ENCODE measurements at places on chromosomes 4 and X.

DNA sequence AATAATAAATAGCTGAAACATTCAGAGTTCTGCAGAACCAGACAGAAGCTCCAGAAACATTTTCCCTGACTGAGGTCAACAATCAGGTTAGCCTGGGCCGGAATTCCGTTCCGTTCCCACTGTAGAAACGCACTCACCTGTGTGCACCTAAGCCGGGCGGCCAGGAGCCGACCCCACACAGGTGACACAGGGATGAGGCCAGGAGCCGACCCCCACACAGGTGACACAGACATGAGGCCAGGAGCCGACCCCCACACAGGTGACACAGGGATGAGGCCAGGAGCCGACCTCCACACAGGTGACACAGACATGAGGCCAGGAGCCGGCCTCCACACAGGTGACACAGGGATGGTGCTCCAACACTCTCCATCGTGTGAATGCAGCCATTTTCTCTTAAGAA is 21.9 kb downstream of the FAT1 start:
- DNase-seq, result no peak

GRCh38 chr4:150302553-150302952 is 224.3 kb downstream of the DCLK2 start:
- no peak for DNase-seq

- DNase-seq, result no peak
These were observed 58.9 kb downstream of the MTMR1 start for GRCh38 chrX:150752124-150752523.

GRCh38 chr4:140151699-140152012 is 2.3 kb downstream of the MAML3 start:
- peak; percentile 88 for DNase-seq

DNA sequence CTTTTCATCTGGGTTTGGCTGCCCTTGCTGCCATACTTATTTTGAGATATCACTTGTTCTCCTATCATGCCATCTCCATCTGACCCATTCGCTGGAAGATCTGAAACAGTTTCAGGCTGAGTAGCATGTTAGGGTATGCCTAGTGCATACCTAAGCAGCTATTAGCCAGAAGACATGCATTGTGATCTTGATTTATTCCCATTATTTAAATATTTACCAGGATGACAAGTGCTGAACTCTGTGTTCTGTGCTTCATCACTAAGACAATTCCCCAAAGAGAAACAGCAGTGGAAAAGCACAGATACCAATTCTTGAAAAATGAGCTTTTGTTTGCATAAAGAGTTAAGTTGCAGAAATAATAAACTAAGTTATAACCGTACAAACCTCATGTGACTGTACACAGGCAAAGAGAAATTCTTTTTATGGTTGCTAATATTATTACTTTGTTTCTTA is 271.0 kb upstream of the ARSJ start:
- DNase-seq, result no peak

DNA sequence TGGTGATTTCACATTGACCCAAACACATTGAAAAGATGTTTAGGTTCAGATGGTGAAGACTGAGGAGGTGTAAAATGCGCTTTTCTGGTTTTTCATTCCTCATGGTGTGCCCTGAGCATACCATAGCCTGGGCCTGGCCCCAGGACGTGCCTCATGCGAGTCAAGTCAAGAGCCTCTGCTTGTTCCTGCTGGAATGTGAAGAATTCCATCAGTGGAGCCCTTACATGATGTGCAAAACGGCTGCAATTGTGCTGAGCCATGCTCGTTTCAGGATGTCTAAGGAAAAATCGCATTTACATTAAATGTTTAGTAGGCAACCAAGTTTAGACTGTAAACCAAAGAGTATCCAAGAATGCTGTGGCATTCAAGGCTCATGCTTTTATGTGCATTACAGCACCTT is 34.9 kb downstream of the GYG2 start:
- no peak for DNase-seq

DNA sequence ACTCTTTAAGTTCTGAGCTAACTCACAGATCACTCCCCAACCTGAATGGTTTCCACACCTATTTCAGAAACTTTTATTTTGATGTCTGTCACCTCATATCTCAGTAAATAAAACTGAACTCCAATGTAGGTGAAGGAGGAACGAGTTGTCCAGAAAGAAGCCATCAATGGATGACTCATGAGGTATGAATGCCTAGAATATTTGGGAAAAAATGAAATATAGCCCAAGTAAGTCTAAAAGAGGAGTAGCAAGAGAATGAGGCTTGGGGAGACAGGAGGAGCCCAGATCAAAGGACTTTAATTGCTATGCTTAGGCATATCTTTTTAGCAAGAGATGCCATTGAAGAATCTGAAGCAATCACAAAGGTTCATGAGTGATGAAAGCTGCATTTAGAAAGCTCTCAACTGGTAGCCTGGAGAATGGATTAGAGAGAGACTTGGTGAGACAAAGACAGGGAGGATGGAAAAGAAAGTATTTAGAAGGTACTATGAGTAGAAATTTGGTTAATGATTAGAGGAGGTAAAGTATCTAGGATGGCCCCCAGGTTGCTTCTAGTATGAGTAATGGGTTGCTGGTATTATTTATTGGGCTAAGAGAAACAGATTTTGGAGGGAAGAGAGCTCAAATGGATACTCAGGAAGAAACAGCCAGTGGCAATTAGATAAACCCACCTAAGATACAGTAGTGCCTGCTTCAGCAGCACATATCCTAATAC is 39.4 kb downstream of the NOCT start:
- no peak for DNase-seq

- no peak for DNase-seq
These were observed 7.1 kb downstream of the ARHGEF6 start for GRCh38 chrX:136773648-136774047.

GRCh38 chrX:103310555-103311398 is at the start of gene BEX2:
Gene BEX2, minus strand, starts transcription at chrX:103310990. Its CDS starts 1,014 bp downstream, at chrX:103309976.
- DNase-seq, result peak; percentile 91

- DNase-seq, result no peak
These were observed 28.1 kb downstream of the MCUB start for GRCh38 chr4:109588176-109588575.

- DNase-seq, result no peak
These were observed 81.1 kb upstream of the AADAT start for GRCh38 chr4:170170861-170171260.

- DNase-seq, result no peak
These were observed 74.8 kb downstream of the POLA1 start for GRCh38 chrX:24768556-24768955.

DNA sequence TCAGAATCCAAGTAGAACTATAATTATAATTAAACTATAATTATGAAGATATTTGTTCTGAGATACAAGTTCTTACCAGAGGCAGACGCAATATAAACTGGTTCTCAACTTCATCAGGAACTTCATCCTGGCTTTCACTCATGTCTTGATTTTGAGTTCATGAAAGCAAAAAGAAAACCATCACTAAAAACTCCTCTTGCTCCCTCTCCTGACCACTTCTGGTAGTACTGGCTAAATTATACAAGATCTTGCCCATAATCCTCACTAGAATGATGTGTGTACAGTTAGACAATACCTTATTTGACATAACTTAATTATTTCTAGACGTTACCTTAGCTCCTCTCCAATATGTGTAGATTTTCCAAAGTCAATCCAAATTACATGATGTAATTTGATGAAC is 3.7 kb downstream of the TAF7L start:
- DNase-seq, result peak; percentile 48

DNA sequence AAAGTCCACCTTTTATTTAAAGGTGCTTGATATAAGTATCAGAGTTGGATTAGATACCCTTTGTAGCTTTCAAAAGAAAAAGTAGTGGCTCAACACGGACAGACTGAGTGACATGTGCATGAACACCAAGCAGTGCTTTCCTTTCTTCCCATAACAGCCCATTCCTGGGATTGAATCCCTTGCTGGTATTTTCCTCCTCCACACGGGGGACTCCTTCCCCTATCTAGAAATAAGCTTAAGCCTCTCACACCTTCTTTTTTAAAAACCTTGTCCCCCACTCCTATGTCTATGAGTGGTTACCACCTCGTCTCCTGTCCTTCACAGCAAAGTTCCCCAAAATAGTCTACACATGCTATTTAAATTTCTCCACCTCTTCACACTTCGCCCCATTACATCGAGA is 5.1 kb downstream of the AP1S2 start:
- DNase-seq, result peak; percentile 49

- DNase-seq, result no peak
These were observed 120.0 kb downstream of the RAB28 start for GRCh38 chr4:13364172-13364571.

- no peak for DNase-seq
These were observed 116.3 kb downstream of the GALNTL6 start for GRCh38 chr4:171929477-171929876.

GRCh38 chr4:8769645-8770517 is 101.8 kb downstream of the HMX1 start:
- no peak for DNase-seq

DNA sequence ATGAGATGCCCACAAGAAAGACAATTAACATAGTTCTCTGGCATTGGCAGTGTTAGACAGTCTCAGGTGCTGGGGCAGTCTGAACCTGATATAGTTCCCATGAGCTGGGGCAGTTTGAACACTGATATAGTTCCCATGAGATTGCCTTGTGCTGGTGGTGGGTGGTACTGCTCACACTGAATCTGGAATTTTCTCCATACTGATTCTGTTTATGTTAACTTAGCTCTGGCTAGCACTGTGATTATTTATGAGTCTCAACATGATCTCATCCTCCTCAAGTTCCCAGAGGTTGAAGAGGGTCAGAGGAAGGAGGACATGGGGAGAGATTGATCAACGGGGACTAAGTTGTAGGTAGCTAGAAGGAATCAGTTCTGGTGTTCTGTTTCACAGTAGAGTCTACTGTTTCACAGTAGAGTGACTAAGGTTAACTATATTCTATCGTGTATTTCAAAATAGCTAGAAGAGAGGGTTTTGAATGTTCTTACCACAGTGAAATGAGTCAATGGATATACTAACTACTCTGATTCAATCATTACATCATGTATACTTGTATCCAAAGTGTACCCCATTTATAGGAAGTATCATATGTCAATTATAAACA is 379.9 kb downstream of the ADAM29 start:
- no peak for DNase-seq

DNA sequence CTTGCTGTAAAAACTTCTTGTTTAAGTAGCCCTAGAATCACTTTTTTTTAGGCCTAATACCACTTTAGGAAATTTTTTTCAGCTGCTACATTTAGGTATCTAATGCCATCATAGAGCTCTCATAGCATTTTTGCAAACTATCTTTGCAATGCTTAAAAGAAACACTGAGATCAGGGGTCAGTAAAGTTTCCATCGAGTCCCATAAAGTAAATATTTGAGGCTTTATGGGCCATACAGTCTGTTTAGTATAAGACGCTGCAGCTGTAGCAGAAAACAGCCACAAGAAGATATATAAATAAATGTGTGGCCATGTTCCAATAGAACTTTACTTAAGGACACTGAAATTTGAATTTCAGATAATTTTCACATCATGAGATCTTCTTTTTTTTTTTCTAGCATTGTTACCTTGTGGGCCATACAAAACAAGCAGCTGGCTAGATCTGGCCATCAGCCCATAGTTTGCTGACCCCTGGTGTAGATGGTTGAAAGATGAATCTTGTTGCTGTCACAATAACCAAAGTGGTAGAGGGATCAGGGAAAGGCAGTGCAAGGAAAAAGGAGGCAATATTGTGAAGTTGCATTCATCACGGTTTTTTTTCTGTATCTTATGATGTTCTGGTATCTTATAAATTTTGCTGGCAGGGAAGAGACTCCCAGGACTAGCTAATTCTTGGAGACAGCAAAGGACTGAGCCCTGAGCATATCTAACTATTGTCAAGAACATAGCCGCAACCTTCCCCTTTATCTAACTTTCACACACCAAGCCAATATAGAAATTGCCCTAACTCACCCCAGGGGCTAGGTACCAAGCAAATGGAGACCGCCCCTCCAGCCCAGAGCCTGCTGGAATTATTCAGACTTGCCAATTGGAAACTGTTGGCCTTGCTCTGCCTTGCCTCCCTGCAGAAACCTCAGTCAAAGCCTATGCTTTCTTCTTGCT is 46.6 kb downstream of the RASGEF1B start:
- no peak for DNase-seq

GRCh38 chr4:136395212-136395722 is 1137.0 kb downstream of the PCDH18 start:
- DNase-seq, result no peak

DNA sequence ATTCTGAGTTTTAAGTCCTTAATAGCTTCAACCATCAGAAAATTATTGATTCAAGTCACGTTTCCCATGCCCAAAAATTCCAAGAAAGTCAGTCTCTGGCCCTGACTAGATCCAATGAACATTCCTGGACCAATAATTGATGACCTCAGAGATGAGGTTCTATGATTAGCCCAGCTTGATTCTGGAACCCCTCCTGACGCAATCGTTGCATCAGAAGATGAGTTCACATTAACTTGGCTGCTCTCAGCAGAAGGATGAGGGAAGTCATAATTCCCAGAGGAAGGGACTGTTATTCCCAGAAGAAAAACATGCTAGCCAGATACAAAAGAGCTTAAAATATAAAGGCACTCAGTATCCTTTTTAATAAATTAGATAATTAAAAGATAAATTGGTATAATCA is 34.3 kb upstream of the CPEB2 start:
- DNase-seq, result no peak

DNA sequence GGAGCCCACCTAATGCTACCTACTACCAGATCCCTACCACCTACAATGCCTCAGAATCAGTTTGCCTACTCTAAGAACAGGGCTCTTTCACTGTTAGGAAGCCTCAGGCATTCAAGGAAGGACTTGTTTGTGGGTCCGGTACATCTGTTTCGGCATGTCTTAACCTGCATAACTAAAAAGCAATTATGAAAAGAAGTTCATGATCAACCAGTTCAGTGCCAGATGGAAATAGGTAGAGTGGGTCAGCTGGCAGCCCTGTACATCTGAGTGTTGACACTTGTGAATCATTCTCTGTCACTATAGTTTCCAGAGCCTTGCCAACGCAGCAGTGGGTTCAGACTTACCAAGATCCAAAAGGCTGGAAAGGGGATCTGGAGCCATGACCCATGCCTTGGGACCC is 3.3 kb downstream of the TMEM185A start:
- DNase-seq, result no peak

GRCh38 chr4:101393256-101393655 is 45.9 kb upstream of the PPP3CA start:
- no peak for DNase-seq
